ENCODE measurements at places on chromosomes 7 and 10.

DNA sequence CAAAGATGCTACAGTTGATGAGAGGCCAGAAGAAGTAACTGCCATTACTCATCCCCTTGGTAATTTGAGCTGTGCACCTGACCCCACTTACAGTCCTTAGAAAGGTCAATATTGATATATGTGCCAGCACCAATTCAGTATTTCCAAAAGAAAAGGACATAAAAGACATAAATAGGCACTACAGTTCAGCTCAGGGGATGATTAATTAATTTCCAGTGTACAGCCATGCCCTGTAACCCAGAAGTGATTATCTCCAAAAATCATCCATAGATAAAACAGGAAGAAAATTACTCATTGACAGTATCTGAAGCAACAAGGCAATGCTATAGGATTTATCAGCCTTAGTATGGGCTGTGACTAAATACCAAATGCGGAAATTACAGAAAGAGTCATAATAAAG, 82.4 kb downstream of the PHYHIPL start:
- no peak overlapping the region for H3K4me3 ChIP-seq
- H3K27ac ChIP-seq, result no peak overlapping the region
- H3K4me1 ChIP-seq, result no peaks in the 10 kb centered on the region
- DNase-seq, result no peak
- H3K27me3 ChIP-seq, result peaks cover 10% of the 10 kb centered on the region

DNA sequence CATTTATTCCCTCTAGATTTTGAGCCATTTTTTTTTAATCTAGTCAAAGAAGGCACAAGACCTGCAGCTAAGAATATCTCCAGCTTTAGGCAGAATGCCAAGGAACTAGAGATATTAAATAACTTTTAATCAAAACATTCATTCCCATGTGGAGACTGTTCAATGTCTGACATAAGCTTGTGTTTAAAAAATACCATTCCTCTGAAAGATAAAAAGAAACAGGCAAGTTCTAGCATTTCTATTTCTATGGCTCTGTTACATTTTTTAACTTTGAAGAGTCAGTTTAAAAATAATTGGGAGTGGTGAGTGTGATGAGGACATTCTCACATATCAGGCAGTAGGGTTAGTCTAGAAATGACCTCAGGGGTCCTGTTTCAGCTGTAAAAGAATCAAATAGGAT, 48.0 kb downstream of the RHOBTB1 start:
- peaks cover 17% of the 10 kb centered on the region for H3K27me3 ChIP-seq
- no peaks in the 10 kb centered on the region for H3K4me1 ChIP-seq
- DNase-seq, result no peak
- no peak overlapping the region for H3K27ac ChIP-seq

- no peaks in the 10 kb centered on the region for H3K36me3 ChIP-seq
- peak overlapping the region; percentile 15 for H3K27ac ChIP-seq
- DNase-seq, result no peak
- peaks cover 8% of the 10 kb centered on the region for H3K4me1 ChIP-seq
Measured at GRCh38 chr7:138885383-138886147, 87.6 kb upstream of the ATP6V0A4 start.

GRCh38 chr10:55746002-55746401, 615.1 kb downstream of the ZWINT start:
- no peak overlapping the region for H3K27ac ChIP-seq
- no peaks in the 10 kb centered on the region for H3K4me1 ChIP-seq
- H3K4me3 ChIP-seq, result no peak overlapping the region
- DNase-seq, result no peak

- peak overlapping the region; percentile 2 for H3K27ac ChIP-seq
- DNase-seq, result no peak
- no peak overlapping the region for H3K4me3 ChIP-seq
- peaks cover 3% of the 10 kb centered on the region for H3K36me3 ChIP-seq
- no peaks in the 10 kb centered on the region for H3K27me3 ChIP-seq
Measured at GRCh38 chr10:11608159-11609013, 3.1 kb downstream of the USP6NL start.

DNA sequence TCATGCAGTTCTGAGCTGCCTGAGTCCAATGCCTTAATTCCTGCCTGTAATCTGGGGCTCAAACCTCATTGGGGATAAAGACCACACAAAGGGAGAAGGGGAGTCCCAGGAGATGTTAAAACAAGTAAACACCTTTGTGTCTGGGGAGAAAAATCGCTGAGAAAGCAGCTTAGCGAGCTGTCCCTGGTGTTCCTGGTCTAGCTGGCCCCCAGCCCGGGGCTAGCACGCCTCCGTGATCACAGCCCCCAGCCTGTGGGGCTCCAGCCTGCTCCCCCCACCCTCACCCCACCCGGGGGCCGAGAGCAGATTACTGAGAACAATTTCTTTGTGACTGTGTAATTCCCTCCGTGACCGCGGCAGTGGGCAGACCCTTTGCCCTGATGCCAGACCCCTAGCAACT, 24.8 kb downstream of the DPCD start:
- peaks cover 8% of the 10 kb centered on the region for H3K4me1 ChIP-seq
- H3K27ac ChIP-seq, result no peak overlapping the region
- H3K27me3 ChIP-seq, result no peaks in the 10 kb centered on the region

DNA sequence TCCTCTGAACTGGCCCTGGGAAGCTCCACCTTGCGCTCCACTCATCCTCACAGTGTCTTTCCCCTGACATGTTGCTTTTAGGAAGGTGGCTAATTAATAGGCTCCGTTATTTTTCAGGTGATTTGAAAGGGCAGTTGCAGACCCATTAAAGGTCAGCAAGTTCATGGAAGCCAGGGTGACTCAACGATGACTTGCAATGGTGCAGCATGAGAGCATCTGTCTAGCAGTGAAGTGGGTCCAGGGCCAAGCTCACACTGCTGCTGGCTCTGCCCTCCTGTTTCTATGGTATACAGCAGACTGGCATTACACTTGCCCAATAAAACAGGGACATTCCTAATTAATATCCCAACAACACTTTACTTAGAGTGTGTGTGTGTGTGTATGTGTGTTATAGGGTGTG, 68.8 kb upstream of the WDR11 start:
- no peak overlapping the region for H3K27ac ChIP-seq
- H3K4me3 ChIP-seq, result no peak overlapping the region
- no peaks in the 10 kb centered on the region for H3K36me3 ChIP-seq
- H3K4me1 ChIP-seq, result no peaks in the 10 kb centered on the region

- H3K36me3 ChIP-seq, result no peaks in the 10 kb centered on the region
- DNase-seq, result no peak
Measured at GRCh38 chr7:111224354-111225231, 133.7 kb downstream of the LRRN3 start.

GRCh38 chr7:145036604-145037405, 201.0 kb upstream of the TPK1 start:
- no peak overlapping the region for H3K27ac ChIP-seq
- H3K27me3 ChIP-seq, result peaks cover 3% of the 10 kb centered on the region
- peak; percentile 28 for DNase-seq
- peak overlapping the region; percentile 60 for H3K4me3 ChIP-seq
- peaks cover 2% of the 10 kb centered on the region for H3K4me1 ChIP-seq

DNA sequence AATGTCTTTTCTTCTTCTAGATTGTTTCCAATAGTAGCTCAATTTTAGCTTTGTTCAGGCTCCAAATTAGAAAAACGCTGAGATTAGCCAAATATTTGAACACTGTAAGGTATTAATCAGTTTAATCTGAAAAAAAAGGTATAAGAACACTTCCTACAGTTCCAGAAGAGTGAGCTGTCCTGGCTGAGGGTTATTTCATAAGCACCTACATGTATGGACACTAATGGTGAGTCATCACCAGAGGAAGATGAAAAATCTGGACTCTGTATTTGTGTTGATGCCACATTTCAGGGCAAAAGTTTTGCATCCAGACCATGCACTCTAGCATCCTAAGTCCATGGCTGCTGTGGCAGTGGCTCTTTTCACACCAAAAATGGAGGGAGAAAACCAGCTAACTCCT, 189.5 kb downstream of the ANKRD30A start:
- no peak overlapping the region for H3K4me3 ChIP-seq
- no peak for DNase-seq
- H3K4me1 ChIP-seq, result no peaks in the 10 kb centered on the region
- no peaks in the 10 kb centered on the region for H3K36me3 ChIP-seq
- H3K27ac ChIP-seq, result no peak overlapping the region
- H3K27me3 ChIP-seq, result no peaks in the 10 kb centered on the region

- H3K4me3 ChIP-seq, result no peak overlapping the region
- peaks cover 26% of the 10 kb centered on the region for H3K27me3 ChIP-seq
- DNase-seq, result no peak
- H3K27ac ChIP-seq, result no peak overlapping the region
Measured at GRCh38 chr7:42805601-42806000, 106.3 kb downstream of the C7orf25 start.

DNA sequence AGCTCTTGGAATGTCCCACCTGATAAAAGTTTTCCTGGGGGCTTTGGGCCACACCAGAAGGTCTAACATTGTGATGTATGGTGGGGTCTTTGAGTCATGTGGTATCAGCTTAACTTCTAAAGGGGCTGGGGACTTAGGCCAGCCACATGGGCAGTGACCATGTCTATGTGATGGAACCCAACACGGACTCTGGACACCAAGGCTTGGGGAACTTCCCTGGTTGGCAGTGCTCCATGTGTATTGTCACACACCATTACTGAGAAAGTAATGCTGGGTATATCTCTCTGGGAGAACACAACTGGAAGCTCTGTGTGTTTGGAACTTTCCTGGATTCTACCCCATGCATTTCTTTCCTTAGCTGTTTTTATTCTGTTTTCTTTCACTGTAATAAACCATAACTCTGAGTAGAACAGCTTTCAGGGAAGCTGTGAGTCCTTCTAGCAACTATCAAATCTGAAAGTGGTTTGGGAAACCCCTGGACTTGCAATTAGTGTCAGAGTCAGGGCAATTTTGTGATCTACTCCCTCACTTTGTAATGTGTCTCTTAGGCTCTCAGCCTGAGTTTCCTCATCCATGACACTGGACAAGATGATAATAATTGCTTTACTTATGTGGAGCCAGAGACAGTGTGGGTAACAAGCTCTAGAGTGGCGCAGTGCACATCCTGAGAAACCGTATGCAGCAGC, 28.4 kb upstream of the AGK start:
- H3K36me3 ChIP-seq, result no peaks in the 10 kb centered on the region
- H3K4me1 ChIP-seq, result no peaks in the 10 kb centered on the region
- no peak for DNase-seq

GRCh38 chr10:78365694-78366093, 332.0 kb downstream of the RPS24 start:
- H3K4me3 ChIP-seq, result no peak overlapping the region
- H3K4me1 ChIP-seq, result peaks cover 12% of the 10 kb centered on the region
- no peaks in the 10 kb centered on the region for H3K27me3 ChIP-seq
- H3K36me3 ChIP-seq, result no peaks in the 10 kb centered on the region
- DNase-seq, result no peak

GRCh38 chr7:35522697-35523096, 172.2 kb downstream of the HERPUD2 start:
- H3K4me1 ChIP-seq, result peaks cover 5% of the 10 kb centered on the region
- no peak overlapping the region for H3K27ac ChIP-seq
- H3K4me3 ChIP-seq, result no peak overlapping the region
- DNase-seq, result no peak
- no peaks in the 10 kb centered on the region for H3K36me3 ChIP-seq
- peaks cover 18% of the 10 kb centered on the region for H3K27me3 ChIP-seq
